ENCODE measurements at places on chromosomes 11 and 22.

GRCh38 chr11:119856681-119857485 lies 127.9 kb upstream of the NECTIN1 start:
- DNase-seq: no peak

DNA sequence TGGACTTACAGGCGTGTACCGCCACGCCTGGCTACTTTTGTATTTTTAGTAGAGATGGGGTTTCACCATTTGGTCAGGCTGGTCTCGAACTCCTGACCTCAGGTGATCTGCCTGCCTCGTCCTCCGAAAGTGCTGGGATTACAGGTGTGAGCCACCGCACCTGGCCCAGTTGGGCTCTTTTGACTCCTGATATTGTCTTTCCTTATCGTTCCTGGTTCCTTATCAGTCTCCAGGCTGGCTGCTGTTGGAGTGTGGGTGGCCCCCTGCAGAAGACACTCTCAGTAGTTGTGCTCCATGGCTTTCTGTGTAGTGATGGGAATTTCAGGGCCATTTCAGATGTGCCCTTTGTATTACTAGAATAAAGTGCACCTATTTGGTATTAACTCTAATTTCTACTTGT lies 55.3 kb downstream of the C22orf31 start:
- DNase-seq: no peak

- no peak for DNase-seq
These were observed 62.2 kb downstream of the MORC2 start for GRCh38 chr22:30906411-30906810.

GRCh38 chr22:49701380-49702067 lies 126.1 kb downstream of the BRD1 start:
- no peak for DNase-seq

DNA sequence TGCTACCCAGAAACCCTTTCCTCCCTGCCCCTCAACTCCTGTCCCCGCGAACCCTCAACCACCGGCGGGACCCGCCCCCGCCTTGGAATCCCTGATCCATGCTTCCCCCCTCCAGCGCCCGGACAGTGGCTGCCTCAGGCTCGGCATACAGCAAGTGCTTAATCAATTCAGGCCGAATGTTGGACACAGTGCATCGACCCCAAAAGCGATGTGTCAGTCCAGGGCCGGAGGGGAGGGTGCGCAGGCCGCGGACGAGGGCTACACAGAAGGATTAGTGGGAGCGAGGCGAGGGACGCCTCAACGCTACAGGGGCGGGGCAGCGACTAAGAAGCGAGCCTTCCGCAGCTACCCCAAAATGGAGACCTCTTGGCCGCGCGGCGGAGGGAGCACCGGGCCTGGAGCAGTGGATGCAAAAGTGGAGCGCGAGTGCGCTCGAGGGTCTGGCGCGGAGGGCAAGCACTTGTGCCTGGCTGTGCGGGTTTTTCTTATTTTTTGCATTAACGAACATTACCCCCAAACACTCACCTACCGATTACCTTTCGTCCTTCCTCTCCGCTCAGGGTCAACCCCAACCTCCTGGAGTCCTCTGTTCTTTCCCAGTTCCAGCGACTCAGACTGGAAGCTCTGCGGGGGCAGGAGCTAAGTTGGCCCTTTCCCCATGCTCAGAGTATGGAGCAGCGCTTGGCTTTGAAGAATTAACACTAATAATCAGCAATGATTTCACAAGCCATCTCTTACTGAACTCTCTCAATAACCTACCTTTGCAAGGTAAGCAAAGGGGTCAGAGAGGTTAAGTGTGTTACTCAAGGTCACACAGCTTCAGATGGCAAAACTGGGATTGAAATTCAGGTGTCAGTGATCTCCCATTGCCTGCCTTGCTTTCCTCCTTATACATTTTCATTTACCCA lies 30.0 kb upstream of the WNT11 start:
- peak; percentile 22 for DNase-seq

DNA sequence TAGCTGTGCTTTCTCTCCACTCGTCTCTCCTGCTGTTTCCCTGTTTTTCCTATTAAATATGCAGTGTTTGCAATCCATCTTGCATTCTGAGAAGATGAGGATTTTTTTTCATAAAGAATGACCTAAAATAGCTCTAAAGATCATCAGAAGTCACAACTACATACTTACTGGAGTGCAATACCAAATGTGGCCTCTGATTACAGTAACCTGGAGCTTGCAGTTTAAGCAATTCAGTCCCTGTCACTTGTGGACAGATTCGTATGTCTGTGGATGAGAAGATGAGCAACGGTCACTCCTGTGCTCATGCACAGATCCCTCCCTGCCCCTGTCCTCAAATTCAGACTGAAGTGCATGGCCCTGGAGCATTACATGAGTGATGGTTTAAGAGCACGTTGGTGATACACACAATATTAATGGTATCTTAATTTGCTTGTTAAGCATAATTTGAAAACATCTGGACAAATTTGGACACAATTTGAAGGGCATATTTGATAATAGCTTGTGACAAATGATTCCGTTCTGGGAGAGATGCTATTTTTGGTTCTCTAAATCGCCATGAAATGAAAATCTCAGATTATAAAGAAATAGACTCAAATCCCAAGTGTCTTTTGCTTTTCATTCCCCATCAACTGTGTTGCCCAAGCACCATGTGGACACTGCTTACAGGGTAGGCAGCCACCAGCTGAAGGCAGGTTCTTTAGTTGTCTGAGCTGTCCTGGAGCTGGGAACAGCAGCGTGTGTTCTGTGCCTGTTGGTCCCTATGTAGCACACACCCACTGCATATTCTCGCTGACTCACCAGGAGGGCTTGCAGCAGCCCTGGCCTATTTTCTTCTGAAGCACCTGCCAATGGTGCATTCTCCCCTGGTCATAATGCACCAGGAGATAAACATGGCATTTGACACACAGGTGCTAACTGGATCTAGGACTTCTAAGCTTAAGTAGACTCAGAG lies 32.6 kb upstream of the PRAME start:
- no peak for DNase-seq

DNA sequence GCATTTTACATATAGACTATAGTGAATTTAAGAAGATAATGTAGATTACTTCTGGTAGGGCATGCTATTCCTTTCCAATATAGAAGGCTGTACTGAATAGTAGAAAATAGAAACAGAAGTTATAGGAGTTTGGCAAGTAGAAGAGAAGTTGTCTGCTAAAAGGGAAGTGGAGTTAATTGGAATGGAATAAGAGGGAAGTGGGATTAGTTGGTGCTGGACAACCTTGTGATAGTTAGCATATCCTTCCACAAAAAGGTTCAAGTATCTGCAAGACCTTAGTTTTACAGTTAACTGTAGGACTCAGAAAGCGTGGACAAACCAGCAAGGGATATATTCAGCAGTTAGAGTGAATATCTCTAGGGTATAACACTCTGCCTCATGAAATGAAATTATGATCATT lies 185.5 kb downstream of the SWAP70 start:
- no peak for DNase-seq

DNA sequence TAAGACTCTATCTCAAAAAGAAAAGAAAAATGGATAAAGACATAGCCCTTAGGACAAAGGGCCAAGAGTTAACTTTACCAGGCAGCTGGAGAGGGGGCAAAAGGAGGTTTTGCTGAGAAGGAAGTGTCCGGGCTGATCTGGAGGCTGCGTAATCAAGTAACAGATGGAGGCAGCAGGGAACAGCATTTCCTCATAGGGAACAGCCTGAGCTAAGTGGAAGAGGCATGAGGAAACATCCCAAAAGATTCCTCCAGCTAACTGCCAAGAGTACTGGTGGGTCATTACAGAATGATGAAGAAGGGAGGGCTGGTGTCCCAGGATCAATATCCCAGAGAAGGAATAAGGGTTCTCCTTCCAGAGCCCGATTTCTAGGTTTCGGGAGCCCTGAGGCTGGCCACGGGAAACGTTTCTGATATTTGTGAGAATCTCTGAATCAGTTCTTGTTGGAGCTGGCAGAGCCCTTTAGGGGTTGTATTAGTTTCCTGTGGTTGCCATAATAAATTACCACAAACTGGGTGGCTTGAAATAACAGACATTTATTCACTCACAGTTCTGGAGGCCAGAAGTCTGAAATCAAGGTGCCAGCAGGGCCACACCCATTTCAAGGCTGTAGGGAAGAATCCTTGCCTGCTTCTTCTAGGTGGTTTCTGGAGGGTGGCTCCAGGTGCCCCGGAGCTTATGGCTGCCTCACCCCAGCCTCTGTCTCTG lies 21.2 kb downstream of the LIF start:
- DNase-seq: no peak

- peak; percentile 47 for DNase-seq
These were observed 1.0 kb downstream of the MALAT1 start for GRCh38 chr11:65499713-65500386.

DNA sequence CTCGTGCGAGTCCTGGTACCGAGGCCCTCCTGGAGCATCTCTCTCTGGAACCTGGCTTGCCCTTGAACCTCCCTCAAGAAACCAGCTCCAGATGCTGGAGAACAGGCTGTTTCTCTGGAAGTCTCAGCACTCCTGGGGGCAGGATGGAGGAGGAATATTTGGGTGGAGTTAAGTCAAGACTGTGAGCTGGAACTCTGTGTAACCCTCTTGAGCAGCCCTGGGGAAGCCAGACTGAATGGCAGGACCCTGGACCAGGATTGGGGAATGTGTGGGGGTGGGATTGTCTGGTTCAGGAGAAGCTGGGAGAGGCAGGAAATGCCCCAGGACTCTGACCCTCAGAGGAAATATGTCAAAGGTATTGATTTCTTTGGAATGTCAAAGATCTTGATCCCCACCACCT lies 7.7 kb downstream of the CREB3L1 start:
- DNase-seq: no peak

DNA sequence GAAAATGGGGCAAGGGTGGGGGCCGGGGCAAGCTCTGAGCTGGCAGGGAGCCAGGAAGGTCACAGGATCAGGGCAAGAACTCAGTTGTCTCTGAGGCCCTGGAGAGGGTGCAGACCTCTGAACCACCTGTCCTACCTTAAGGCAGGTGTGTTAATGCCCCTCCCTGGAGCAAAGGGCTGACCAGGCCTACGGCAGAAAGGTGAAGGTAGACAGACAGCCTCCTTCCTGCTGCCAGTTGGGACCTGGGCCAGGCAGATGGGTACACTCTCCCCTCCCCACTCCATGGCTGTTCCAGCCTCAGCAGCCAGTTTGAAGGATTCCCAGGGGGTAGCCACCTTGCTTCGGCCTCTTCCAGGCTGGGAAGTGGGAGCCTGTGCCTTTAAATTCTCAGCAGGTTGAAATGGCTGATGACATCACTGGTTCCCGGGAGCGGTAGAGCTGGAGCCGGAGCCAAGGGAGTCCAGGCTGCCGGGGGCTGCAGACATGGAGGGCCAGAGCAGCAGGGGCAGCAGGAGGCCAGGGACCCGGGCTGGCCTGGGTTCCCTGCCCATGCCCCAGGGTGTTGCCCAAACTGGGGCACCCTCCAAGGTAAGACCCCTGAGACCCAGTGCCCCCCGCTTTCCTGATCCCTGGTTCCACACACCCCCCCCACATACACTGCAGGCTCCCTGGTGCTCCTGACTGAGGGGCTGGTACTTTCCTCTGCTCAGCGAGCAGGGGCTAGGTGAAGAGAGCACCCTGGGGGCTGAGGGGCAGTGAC lies at the start of gene INPP5J:
Gene INPP5J, plus strand, starts transcription at position 435 of the 760 bp plus-strand sequence. Its CDS starts 49 bp downstream, at position 484.
- no peak for DNase-seq

DNA sequence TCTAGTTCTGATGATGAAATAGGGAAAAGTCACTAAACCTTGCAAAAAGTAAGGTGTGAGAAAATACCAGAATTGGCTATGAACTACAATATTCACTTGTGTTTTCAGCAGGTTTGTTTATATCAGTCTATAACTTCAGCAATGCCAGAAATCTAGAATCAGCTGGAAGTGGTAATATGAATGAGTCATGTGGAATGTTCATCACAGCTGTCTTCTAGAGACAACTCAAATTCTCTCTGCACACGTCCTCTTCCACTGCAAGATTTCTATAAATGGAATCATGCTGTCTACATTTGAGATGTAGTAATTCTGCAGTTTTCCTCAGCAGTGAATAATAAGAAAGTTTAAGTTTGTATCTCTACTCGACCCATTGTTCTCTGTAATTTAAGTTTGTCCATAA lies 89.9 kb downstream of the OR4A15 start:
- no peak for DNase-seq

- DNase-seq: no peak
These were observed 6.4 kb downstream of the RTN4RL2 start for GRCh38 chr11:57466680-57467079.

DNA sequence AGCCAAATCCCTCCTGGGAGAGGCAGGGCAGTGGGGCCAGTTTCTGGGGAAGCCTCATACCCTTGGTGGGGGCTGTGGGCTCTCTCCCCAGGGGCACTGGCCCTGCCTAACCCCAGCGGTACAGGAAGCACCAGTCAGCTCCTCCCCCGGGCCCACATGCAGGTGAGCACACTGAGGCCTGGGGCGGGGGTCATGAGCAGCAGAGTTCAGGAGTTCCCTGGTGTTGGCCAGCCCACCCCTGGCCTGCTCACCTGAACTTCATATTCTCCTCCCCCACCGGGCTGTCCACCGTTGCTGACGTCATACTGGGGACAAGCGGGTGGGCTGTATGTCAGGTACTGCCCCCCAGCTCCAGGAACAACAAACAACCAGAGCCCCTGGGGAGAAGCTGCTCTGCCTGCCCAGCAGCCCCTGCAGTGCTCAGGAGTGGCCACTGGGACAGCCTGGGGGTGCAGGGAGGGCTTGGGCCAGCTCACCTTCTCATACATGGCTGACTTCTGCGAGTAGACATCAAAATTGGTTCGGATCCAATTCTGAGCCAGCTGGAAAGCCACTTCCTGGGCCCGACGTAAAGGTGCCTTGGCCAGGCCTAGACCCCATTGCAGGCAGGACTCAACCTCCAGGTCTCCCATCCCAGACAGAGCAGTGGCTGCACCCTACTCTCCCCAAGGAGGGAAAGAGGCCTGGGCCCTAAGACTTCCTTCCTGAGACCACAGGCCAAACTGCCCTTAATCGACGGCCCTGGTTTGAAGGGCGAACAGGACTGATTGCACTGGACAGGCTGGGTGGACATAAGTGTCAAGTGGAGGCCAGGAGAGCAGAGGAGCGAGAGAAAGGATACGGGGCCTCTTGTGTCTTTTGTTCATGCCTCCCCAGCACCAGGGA lies 20.8 kb downstream of the TREH start:
- no peak for DNase-seq

DNA sequence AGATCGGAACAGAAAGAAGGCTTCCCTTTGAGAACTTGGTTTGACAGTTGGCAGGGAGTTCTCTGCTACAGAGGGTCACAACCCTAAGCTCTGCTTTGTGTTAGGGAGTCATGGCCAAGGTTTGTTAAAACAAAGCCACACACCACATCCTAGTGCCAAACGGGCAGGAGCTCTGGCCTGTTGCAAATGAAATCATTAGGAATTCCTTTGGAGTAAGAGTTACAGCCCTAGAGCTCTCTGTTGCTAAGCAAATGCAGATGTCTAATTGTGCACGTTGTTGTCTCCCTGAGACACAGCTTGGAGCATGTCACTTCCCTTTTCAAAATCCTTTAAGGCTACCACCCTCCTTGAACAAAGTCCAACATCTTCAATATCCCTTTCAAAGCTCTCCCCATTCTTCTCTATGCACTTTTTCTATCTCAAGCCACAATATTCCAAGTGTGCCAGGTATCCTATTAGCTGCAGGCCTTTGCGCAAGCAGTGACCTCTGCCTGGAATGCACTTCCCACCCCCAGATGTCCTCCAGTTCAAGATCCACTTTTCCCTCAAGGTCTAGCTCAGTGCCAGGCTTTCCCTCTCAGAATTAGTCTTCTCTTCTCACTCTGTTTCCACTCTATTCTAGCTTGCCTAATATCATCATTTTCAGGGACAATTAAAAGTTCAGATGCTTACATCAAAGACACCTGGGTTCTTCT lies 253.7 kb upstream of the POU2AF2 start:
- no peak for DNase-seq

Measured in CD4-positive, alpha-beta T cell treated with Interleukin-21 for 1 hour (primary cell).